ENCODE measurements at places on chromosomes 7 and 10.

DNA sequence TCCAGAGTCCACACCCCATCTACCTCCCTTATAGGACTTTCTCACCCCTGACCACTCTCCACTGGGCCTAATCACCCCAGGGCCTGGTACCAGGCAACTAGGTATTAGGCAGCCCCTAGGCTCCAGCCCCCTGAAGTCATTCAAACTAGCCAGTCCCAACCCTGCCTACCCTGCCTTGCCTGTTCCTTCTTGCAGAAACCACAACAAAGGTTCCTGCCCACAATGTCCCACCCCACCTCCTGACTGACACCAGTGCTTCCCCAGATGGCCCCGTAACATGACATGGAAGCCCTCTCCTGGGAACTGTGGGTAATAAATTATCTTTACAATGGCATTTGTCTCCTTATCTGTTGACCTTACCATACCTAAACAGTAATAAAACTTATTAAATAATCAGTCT, 100.6 kb upstream of the PDE1C start:
- no peak for DNase-seq

GRCh38 chr10:91797048-91797690, 1.1 kb upstream of the TNKS2 start:
- no peak for DNase-seq

- no peak for DNase-seq
Observed at GRCh38 chr10:60810437-60811182, 32.3 kb downstream of the CDK1 start.

- no peak for DNase-seq
Observed at GRCh38 chr10:30980951-30981616, 50.6 kb downstream of the ZNF438 start.

- no peak for DNase-seq
Observed at GRCh38 chr7:115292381-115292780, 370.5 kb downstream of the MDFIC start.

DNA sequence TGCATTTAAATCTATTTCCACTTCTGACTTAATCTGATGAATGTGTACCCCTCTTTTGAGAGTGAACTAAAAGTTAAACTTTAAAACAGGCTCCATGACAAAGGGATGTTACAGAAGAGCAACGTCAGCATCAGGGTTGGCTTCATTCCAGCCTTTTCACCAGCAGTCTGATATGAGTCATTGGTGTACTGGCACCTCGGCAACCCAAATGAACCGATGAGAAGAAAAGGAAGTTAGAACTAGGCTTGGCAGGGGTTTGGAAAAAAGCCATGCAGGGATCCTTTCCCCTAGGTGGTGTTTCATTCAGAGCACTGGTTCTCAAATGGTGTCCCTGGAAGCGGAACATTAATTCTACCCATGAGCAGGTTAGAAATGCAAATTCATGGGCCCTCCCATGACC, 53.6 kb downstream of the SEC61G start:
- no peak for DNase-seq

DNA sequence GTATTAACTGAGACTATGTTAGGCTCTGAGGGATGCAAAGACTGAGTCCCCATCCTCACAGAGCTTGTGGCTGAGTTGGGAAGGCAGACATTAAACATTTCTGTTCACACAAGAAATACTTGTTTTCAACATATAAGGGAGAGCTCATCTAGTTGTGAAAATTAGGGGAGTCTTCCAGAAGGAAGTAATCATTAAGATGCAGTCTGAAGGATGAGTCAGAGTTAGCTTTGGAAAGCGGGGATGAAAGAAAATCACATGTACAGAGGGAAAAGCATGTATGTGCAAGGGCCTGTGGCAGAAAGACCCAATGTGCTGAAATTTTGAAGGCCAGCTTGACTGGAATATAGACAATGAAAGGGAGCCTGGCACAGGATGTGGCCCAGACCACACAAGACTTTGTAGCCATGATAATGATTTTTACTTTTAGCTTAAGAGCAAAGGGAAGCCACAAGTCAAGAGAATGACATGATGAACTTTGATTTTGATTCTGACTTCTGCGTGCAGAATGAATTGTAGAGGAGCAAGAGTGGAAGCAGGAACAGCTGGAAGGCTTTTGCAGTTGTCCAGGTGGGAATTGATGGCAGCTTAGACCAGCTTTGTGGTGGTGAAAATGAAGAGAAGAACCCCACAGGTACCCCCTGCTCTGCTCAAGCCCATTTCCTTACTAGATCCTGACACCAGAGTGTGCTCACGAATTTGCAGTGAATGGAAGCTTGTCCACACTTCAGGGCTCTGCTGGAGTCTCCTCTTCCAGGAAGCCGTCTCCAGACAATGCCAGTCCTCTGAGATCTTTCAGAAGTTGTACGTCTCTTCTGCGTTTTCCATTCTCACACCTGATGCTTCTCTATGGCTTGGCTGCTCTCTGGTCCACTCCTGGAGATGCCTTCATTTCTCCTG, 115.6 kb downstream of the ATXN7L1 start:
- DNase-seq = no peak

- DNase-seq = no peak
Observed at GRCh38 chr7:152338561-152338960, 97.2 kb downstream of the KMT2C start.

DNA sequence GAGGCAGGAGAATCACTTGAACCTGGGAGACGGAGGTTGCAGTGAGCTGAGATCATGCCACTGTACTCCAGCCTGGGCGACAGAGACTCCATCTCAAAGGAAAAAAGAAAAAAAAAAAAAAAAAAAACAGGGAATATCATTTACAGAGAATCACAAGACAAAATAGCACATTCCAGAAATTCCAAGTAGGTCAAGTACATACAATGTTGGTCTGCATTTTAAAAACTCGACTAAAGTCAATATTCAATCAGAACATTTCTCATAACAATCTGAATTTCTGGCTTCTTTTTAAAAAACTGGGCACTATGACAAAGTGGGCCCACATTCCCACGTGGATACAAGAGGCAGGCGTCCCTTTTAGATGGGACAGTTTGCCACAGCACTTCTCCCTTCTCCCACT, 12.8 kb downstream of the ZC3HAV1L start:
- no peak for DNase-seq

- DNase-seq = no peak
Observed at GRCh38 chr10:112365014-112365432, 8.9 kb upstream of the ACSL5 start.

DNA sequence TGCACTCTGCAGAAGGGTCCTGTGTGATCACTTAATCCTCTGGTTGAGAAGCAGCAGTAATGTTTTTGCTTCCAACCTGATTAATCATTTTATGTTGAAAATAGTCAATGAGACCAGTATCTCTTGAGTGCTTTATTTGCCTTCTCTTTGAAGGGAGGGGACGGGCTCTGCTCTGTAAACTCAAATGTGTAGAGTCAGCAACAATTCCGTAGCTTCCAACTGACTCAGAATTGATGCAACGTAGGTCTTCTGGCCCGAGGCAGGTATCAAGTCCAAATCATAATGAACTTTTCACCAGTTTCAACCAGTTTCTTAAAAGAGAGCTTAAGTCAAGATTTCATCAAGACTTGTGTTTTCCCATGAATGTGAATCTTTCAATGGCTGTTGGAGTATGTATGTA, 26.3 kb downstream of the GUSB start:
- DNase-seq = no peak

GRCh38 chr7:75689246-75690099, 49.3 kb downstream of the HIP1 start:
- DNase-seq = no peak

DNA sequence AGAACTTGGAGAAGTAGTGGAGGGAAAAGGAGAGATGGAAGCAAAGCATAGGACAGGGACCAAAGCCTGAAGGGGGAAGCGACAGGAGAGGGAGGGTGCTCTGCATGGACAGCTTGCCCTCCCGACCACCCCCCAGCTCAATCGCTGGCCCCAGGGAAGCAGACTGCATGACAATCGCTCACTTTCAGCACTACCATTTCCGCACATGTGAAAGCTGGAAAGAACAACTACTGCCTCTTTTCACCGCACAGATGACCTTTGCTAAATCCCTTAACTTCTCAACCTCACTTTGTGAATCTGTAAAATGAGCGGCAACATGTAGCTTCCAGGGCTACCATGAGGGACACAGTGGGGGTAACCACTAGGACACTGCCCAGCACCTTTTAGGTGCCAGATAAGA, 17.1 kb downstream of the VOPP1 start:
- DNase-seq = no peak

GRCh38 chr10:103890194-103890658, 27.8 kb downstream of the STN1 start:
- DNase-seq = no peak

DNA sequence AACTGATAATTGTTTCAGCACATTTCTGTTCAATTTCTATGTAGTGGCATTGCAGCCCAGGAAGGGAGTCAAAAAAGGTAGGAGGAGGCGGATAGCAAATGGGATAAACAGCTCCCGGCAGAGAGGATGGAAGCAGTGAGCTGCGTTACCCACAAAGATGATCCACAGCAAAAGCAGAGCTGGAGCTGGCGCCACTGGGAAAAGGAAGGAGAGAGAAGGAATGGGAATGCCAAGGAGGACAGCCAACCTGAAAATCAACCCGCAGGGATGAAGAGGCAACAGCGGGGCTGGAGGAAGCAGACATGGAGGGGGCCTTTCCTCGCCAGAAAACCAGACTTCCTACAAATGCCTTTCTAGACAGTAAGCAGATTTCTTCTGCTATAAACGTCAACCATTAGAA, 82.7 kb upstream of the ADAM12 start:
- DNase-seq = no peak

DNA sequence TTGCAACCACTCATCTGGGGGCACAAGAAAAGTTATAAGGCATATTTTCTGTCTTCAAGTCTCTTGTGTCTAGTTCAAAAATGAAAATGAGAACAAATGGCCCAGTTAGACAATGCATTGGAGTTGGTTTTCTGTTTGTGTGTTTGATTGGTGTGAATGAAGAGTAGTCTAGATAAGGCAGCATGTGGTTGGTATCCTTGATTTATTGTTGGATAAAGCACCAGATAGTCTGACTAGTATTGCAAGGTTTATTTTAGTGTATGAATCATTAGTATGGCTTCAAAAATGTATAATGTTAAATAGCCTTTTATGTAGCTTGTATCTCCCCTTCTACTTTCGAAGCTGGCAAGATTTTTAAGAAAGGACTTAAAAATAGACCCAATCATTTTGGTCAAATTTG, 237.3 kb downstream of the CDK14 start:
- no peak for DNase-seq

- no peak for DNase-seq
Observed at GRCh38 chr10:86486856-86487255, 34.7 kb downstream of the WAPL start.

- no peak for DNase-seq
Observed at GRCh38 chr7:80463272-80463920, 48.5 kb downstream of the GNAT3 start.

GRCh38 chr7:123580406-123581161, 21.0 kb upstream of the ASB15 start:
- no peak for DNase-seq

DNA sequence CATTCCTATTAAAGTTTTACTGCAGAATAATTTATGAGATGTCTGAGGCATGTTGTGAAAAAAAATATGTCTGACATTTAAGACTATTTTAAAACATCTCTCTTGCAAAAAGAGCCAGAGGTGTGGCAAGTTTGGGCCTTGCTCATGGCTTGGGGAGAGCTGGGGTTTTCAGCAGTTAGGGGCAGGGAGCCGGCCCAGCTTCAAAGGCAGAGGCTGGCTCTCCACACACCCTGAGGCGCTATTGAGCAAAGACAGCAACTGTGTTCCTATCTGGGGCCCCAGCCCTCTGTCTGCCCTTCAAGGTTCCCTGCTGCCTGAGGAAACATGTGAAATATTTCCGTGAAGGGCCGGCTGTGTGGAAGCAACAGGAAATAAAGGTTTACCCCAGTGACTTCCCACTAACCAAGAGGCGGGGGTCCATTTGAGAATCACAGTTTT, 94.0 kb downstream of the SORBS1 start:
- no peak for DNase-seq

All from stimulated activated CD8-positive, alpha-beta memory T cell treated with anti-CD3 and anti-CD28 coated beads, Interleukin-12 subunit alpha, Interleukin-12 subunit beta, amount 100 ng/mL, for 1 hour (primary cell).